Naive thymus-derived CD4-positive, alpha-beta T cell (primary cell): ENCODE measurements at places on chromosomes 13 and 19.

DNA sequence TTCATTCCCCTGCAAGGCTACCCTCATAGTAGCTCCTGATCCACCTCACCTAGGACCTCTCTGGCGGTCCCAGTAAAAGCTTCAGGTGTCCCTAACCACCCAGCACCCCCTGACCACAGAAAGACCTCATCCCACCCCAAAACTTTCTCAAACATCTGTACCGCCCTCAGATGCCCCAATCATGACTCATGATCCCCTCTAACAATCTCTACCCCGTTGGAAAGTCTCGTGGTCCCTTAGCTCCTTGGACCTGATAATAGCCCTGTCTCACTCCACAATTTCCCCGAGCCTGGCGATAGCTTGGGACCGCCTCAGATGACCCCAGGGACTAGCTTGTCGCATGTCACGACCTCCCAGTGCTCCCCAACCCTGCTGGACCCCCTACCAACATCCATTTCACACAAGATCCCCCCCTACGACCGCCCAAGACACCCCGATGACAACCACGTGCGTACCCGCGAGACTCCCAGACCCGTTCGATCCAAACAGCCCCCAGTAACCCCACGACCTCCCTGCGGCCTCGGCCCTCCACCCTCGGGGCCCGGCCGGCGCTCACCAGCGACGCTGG, 450 bp downstream of the NDUFA11 start:
- no peak for DNase-seq

- no peak for DNase-seq
These were observed 33.3 kb upstream of the GAS6 start for GRCh38 chr13:113897161-113897560.

GRCh38 chr13:29745704-29746103, 104.7 kb downstream of the UBL3 start:
- DNase-seq, result no peak

- peak; percentile 9 for DNase-seq
These were observed 1.0 kb downstream of the GPC5 start for GRCh38 chr13:91399189-91400062.

DNA sequence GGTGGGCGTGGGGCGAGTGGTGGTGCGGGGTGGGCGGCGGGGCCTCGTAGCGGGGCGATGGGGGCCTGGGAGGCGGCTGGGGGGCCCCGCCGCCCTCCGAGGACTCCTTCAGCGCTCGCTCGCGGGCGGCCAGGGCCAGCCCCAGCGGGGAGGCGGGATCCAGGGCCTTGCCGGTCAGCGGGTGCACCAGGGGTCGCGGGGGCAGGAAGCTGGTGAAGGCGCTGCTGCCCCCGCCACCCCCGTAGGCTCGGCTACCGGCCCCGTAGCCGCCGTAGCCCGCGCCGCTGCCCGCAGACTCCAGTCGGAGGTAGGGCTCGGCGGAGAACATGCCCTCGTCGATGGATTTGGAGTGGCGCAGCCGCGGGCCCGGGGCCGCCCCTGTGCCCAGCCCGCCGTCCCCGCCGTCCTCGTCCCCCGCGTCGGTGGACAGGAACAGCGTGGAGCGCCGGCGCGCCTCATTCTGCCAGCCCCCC, 18.6 kb downstream of the C19orf81 start:
- DNase-seq, result no peak

GRCh38 chr19:48558018-48558684, 6.2 kb downstream of the SULT2B1 start:
- DNase-seq, result no peak

- no peak for DNase-seq
These were observed 7.6 kb downstream of the KANK3 start for GRCh38 chr19:8335343-8336071.

DNA sequence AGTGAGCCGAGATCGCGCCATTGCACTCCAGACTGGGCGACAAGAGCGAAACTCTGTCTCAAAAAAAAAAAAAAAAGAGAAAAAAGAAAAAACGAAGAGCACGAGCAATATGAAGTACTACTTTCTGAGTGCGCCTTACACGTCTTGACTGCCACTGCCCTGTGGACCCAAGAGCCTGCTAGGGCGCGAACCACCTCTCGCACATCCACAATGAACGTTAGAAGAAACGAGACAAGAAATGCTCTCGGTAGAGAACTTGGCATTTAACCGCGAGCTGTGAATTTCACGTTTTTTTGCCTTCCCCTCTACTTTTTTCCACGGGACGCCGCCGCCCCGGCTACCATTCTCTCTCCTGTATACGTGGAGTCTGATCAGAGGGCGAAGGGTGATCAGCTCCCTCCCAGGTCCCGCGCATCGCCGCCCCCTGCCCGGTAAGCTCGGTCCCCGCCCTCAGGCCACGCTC, 454 bp downstream of the TIMM44 start:
- DNase-seq, result no peak

DNA sequence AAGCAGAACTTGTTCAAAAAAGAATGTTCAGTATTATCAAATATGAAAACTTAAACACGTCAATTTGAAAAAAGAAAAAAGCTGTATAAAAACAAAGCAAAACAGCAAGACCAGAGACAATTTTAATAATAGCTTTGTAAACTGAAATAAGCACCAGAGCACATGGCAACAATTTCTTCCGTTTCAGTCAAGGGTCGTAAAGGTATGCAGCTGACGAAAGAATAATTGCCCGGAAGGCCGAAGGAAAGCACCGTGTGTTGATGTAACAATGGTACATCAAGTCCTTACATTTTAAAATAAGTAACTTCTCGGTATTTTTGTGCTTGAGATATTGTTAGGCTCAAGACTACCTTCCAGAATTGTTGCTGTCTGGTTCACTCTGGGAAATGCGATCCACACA, 1.7 kb downstream of the PROSER1 start:
- no peak for DNase-seq

DNA sequence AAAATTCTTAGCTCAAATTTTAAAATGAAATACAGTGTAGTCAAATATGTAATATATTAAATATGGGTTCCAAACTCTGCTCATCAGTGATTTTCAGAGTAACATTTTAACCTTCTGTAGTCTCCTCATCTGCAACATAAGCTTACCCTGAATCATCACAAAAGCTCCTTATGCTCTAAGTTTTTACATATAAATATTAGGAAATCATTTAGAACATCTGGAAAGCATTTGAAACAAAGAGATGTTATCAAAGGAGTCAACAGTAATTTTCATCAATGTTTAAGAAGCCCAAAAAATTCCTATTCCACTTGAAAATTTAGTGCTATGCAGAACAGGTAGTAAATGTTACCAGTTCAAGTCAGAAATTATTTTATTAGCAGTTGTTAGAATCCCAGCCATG, 224.7 kb downstream of the DCT start:
- DNase-seq, result no peak

GRCh38 chr19:16754207-16754806, 34.7 kb downstream of the NWD1 start:
- DNase-seq, result no peak

- no peak for DNase-seq
These were observed 8.2 kb upstream of the UBL3 start for GRCh38 chr13:29858667-29859066.

DNA sequence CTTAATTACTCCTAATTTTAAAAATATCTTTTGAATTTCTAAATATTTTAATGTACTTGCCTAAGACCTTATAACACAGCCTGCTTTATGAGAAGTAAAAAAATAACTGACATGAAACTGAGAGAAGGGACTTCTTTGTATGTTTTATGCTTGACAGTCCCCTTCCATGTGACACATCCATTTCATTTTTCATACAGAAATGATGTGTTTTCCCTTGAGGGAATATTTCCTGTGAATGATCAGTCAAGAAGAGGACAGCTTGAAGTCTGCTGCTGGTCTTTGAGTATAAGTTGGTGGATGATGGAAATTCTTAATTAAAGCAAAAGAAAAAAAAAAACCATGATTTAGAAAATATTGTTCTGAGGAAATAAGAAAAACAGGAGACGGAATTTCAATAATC, 230.4 kb upstream of the KLHL1 start:
- no peak for DNase-seq

GRCh38 chr13:46716821-46717220, 80.1 kb downstream of the ESD start:
- no peak for DNase-seq

- DNase-seq, result no peak
These were observed 927 bp downstream of the CHAMP1 start for GRCh38 chr13:114315074-114315785.

DNA sequence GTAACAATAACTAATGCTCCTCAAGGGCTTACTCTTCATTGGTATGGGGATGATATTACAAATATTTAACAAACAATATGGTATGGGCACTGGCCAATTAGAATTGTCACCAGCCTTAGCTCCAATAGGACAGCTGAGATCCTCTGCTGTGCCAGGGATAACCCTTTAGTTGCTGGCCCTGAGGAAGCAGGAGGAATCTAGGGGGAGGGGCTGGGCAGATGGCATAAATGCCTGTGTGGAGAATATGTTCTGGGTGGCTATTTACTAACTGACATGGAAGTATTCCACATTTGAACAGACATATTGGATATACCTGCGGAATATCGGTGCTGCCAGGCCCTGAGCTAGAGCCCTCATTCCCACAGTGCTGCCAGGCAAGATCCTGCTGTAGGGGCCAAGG, 16.6 kb upstream of the LRCH1 start:
- no peak for DNase-seq

- DNase-seq, result no peak
These were observed 11.3 kb downstream of the PLEKHJ1 start for GRCh38 chr19:2224754-2225349.

- DNase-seq, result no peak
These were observed 136.3 kb upstream of the VSTM2B start for GRCh38 chr19:29389495-29389894.

GRCh38 chr13:80955501-80955900, 614.6 kb upstream of the SPRY2 start:
- no peak for DNase-seq
